ENCODE measurements at places on chromosomes 4 and X.

DNA sequence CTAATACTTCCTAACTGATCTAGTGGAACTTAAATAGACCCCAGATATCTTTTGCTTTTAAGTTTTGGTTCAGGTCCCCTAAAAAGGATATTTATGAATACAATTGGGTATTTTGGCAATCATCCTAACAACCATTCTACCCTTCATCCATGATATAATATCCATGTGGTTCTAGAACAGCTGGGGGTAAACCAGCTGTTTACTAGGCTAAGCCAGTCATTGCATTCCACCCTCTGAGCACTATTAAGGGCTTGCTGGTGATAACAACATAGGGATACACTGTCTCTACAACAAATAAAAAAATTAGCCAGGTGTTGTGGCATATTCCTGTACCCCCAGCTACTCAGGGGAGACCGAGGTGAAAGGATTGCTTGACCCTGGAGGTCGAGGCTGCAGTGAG is 54.8 kb upstream of the MAPK10 start:
- no peak for DNase-seq

GRCh38 chr4:13176741-13177142 is 307.4 kb downstream of the RAB28 start:
- no peak for DNase-seq

- DNase-seq = no peak
These were observed 65.3 kb upstream of the EFNB1 start for GRCh38 chrX:68763481-68763880.

DNA sequence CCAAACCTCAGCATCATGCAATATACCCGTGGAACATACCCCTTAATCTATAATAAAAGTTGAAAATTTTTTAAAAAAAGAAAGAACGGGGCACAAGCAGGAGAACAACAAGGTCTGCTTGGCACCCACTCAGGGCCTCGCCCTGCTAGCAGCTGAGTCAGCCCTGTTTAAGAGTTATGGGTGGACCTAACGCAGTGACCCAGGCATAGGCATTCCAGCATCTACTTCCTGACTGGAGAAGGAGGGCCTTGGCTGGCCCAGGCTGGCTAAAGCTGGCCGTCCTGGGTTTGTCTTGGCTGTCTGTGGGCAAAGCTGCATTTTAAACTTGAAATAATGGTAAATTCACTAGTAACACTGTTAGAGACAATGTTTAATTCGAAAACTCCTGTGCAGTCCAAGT is 236.7 kb upstream of the PGRMC2 start:
- peak; percentile 74 for DNase-seq

DNA sequence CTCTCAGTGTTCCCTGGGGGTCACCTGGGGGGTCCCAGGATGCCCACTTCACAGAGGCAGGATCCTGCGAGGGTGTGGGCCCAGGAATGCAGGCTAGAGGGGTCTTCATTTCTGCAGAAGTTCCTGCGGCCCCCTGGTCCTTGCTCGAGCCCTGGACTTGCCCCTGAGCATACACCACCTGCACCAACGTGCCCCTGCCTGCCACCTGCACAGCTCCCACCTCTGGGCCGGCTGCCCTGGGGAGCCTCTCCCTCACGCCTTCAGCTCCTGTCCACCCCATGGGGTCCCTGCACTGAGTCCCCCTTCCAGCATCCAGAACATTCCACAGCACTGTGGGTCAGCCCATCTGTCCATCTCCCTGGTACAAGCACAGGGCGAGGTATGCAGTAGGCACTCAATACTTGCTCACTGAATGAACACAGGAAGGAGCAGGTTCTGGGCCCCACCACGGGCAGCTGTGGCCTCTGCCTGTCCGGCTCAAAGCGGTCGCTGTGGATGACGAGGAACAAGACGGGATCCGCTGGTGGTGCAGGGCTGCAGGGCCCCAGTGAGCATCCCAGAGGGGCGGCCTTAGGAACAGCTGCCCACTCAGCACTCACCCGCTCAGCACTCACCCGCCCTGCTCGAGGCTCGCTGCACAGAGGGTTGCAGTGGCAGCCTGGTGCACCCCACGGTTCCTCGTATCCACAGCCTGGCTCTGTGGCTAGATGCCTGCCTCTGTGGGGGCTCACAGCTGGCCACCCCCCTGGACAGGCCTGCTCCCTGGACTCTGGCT is 70.5 kb upstream of the MXD4 start:
- no peak for DNase-seq

DNA sequence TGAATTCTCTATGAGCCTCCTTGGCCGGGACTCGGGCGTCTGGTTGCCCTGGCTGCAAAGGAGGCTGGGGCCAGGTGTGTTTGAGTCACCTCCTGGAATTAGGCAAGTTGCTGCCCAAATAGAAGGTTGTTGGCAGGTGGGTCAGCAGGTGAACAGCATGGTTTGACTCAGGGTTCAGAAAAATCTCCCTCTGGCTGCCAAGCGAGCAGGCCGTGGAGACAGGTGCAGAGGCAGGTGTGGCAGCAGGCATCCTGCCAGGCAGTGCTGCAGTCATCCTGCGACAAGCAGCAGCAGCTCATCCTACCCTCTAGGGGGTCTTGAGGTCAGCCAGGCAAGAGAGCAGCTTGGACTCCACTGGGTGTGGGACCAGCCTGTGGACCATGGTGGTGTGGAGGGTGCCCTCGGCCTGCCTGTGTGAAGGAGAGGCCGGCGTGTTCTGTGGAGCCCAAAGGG is 8.2 kb downstream of the MSANTD1 start:
- DNase-seq = peak; percentile 65

DNA sequence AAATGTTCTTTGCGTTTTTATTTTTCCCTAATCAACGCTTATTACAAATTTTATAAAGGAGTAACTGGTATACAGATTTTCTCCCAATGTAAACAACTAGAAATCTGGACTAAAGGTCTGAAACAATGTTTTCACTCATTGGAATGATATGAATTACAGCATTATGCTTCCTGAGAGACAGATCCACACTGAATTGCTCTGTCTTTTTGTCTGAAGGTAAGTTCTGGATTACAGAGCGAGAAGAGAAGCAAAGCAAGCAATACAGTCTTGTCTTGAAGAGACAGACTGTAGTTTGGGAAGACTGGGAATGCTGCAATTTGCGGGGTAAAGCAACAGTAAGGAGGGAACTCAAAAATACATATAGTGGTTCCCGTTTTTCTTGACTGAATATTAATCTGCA is 262.2 kb upstream of the PABPC4L start:
- no peak for DNase-seq

DNA sequence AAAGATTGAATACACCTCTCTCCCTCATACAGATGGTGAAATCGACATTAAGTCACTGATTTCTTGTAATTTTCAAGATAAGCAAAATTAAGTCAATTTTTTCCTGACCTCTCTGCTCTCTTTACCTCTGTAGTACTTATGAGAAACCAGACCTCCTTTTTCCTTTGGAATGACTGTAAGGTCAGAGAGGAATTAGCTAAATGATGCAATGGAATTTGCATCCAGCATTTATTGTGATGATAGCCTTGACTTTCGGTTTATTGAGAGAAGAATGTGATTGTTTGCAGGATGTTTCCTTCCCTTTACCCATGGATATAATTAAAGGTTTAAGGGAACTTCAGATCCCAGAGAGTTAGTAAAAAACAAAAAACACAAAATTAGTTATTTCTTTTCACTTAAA is 22.4 kb downstream of the STK26 start:
- no peak for DNase-seq

- DNase-seq = no peak
These were observed 18.5 kb upstream of the PROM1 start for GRCh38 chr4:16102356-16102755.

DNA sequence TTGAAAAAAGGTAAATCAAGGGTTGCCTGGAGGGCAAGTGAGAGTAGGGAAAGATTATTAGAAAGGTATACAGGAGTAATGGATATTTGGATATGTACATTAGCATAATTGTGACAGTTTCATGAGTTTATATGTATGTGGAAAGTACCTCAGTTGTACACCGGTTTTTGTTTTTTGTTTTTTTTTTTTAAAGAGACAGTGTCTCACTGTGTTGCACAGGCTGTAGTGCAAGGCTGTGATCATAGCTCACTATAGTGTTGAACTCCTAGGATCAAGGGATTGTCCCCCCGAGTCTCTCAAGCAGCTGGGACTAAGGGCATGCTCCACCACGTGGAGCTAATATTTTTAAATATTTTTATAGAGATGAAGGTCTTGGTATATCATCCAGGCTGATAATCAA is 15.3 kb upstream of the HPGD start:
- DNase-seq = no peak

DNA sequence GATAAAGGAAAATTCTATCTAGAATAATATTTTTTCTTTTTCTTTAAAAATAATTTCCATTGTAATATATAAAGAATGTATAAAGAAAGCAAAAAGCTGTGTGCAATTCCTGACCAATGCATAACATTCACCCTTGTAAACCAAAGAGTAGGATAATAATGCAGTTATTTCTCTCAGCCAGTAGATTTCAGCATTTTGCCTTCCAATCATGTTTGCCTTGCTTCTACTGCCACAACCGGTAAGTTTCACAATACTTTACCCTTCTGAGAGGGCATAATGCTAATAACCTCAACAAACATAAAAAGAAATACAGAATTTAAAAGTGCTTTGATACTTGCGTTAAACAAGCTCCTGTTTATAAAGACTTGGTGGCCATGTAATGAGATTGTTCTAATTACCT is 59.9 kb downstream of the CHIC2 start:
- DNase-seq = no peak

DNA sequence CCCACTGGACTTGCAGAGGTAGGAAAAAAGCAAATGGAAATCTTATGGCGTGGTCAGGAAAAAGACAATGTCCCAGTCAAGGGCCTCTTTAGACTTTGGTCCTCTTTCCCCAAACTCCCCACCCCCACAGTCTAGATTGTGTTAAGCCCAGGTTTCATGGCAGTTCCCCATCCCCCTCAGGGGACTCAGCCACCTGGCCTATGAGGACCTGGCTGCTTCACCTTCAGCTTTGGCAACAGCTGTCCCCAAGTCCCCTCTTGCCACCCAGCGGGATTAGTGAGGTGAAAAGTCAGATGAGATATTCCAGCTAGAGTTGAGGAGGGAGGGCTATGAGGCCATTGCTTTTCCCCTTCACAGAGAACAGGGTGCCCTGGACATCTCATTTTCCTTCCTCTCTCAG is 457 bp downstream of the RIPPLY1 start:
- DNase-seq = no peak
